ENCODE measurements at places on chromosomes 7 and 10. TPM values are rescaled to one million over a fixed set of nuclear protein-coding genes. Genes with fewer than 3 reads are reported as not detected.

DNA sequence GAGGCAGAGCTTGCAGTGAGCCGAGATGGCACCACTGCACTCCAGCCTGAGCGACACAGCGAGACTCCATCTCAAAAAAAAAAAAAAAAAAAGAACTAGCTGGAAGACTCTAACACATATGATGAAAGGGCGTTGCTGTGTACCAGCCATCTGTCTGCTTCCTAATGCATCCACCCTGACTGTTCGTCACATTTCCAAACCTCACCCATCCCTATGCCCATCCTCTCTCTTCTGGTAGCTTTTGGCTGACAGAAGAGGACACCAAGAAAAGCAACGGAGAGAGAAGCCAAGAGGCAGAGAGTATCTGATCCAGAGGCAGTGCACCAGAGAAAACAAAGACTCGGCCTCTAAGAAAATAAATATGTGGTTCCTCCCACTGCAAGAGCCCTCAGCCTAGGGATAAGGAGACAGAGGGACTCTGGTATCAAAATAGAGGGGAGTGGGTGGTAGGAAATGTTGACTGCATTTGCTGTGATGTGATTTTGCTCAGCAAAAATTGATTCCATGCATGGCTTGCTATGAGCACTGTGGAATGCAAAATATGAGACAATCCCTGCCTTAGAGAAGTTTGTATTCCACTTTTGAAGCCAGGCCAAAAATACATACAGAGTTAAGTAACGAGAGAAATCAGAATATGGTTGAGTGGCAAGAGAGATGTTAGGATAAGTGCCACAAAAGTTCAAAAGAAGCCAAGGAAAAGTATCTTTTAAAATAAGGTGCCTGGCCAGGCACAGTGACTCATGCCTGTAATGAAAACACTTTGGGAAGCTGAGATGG is 100.8 kb upstream of the STK17A start:
- DNase-seq = no peak

- no peak for DNase-seq
These were observed 51.4 kb upstream of the DUSP5 start for GRCh38 chr10:110446277-110446676.

- DNase-seq = no peak
These were observed 138.1 kb downstream of the ADAM22 start for GRCh38 chr7:88071994-88072714.

DNA sequence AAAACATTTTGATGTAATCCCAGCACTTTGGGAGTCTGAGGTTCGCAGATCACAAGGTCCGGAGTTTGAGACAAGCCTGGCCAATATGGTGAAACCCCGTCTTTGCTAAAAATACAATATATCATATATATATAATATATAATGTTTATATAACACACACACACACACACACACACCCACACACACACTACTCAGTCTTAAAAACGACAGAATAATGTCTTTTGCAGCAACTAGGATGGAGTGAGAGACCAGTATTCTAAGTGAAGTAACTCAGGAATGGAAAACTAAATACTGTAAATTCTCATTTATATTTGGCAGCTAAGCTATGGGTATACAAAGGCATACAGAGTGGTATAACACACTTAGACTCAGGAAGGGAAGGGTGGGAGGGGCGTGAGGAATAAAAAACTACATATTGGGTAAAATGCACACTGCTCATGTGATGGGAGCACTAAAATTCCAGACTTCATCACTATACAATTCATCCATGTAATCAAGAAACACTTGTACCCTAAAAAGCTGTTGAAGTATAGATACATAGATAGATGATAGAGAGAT is 231.2 kb upstream of the SEMA3A start:
- DNase-seq = no peak

DNA sequence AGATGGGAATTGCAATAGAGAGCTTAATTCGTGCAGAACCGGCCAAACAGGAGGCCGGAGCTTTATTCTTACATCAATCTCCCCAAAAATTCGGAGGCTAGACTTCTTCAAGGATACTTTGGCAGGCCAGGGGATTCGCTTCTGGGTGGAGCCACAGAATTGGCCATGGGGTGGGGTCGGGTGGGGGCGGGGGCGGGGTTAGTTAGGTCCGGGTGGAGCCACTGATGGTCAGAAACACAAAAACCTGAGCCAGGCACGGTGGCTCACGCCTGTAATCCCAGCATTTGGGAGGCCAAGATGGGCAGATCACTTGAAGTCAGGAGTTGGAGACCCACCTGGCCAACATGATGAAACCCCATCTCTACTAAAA is 87.5 kb downstream of the SEPTIN14 start:
- DNase-seq = no peak

GRCh38 chr10:71241114-71241829 is 28.9 kb downstream of the UNC5B start:
- no peak for DNase-seq

- DNase-seq = peak; percentile 74
These were observed 51.6 kb downstream of the PRLHR start for GRCh38 chr10:118543714-118544400.

The SPDYE8 gene
- 0.13 TPM for total RNA-seq

The GPR85 gene
- total RNA-seq = 3.0 TPM

DNA sequence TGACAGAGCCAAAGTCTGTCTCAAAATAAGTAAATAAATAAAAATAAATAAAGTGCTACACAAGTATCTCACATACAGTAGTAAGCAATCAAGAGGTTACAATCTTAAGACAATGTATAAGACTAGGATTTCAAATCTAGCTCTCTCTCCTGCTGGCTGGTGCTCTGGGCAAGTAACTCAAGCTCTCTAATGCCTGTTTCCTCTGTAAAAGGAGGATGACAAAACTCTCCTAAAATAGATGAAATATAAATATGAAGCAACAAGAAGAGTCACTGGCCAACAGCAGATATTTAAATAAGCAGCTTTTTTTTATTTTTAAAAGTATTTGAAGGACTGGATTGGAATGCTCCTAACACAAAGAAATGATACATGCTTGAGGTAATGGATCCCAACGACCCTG is 7.2 kb downstream of the SFMBT2 start:
- DNase-seq = no peak

GRCh38 chr7:158271646-158272045 is 316.0 kb downstream of the PTPRN2 start:
- DNase-seq = no peak

The TES gene
- 63.4 TPM for total RNA-seq

The PRKG1 gene
- 10.7 TPM for total RNA-seq

- DNase-seq = no peak
These were observed 5.0 kb downstream of the AKR1B10 start for GRCh38 chr7:134532180-134532953.

DNA sequence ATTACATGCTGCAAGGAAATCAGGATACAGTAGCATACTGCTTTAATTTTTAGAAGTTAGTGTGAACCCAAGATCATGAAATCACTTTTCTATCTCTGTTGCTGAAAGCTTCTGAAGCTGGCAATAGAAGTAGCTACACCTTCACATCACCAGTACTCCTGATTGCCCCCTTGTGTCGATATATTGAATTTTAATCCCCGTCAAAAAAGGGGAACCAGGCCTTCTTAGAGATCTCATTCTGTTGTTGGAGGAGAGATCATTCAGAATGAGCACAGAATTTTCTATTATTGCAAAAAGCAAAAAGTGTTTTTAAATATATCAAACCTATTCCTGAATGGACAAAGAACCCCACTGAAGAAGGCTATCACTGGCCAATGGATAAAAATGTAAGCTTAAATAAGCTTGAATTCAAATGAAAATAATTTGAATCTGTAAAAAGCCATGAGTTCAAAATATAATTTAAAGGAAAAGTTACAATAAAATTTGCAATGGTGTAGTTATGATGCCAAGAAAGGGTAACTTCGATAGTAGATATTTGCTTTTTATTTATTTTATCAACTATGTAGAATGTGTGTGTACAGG is 39.7 kb upstream of the TEX47 start:
- peak; percentile 45 for DNase-seq

The UCMA gene
- not detected for total RNA-seq

GRCh38 chr10:112230325-112230988 is 46.9 kb upstream of the GPAM start:
- no peak for DNase-seq

- DNase-seq = no peak
These were observed 91.8 kb upstream of the TMEM168 start for GRCh38 chr7:112882022-112882421.

The DCLRE1C gene
- total RNA-seq = 5.5 TPM

The EIF3A gene
- total RNA-seq = 107 TPM

DNA sequence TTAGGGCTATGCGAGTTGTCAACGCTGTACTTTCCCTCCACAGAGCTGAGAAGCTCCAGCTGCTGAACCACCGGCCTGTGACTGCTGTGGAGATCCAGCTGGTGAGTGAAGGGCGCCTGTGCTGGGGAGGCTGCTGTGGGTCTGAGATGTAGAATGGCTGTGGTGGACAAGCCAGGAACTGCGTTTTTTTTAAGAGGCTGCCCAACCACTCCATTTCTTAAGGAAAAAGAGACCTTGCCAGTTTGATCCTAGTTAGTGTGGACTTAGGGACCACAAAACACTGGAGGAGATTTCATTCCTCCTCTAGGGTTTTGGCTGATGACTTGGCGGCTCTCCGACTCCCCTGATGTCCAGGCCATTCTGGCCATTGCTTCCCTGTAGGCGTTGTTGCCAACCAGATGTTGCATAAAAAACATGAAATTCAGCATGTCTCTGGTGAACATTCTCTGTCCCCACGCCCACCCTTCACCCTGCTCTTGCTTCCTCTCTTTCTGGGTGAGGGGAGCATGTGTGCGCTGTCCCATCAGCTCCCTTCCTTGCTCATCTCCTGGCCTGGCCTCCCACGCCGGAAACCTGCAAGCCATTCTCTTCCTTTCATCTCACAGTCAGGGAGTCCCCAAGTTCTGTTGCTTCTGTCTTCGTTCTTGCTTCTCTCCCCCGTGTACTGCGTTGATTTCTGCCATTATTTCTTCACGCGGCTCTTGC is 30.9 kb downstream of the CRCP start:
- no peak for DNase-seq

GRCh38 chr10:1243486-1244234 is 187.5 kb downstream of the WDR37 start:
- peak; percentile 47 for DNase-seq

The RADIL gene
- 2.4 TPM for total RNA-seq

- DNase-seq = no peak
These were observed 34.0 kb downstream of the LUC7L2 start for GRCh38 chr7:139393621-139394211.

DNA sequence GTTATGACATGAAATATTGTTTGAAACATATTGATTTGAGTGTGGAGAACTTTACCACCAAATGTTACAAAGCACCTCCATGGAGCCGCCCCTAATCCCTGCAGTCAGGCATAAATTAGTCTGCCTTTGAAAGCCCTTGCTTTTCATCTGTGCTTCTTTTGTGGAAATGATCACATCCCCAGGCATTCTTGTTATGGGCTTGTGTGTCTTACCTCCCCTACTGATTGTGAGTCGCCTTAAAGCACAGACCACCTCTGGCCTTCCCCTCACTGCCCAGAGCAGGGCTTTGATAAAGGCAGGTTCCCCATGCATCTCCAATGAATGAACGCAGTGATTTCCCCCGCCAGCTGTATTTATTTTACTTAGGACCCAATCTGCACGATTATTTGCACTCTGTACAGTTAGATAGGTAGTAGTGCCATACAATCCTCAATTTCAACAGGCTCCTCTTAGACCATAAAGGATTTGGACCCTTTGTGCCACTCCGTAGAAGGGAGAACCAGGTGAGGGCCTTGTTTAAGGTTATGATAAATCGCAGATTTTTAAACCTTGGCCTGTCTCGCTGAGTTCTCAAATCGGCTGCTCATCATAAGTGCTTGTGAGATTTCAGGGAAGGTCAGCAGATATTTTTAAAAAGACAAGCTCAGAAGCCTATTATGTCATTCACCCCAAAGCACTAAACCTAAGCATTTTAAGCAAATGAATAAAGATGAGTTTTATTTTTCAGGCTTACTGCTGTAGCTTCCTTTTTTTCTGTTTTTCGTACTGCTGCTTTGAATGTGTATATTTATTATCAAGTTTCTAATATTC is 107.8 kb downstream of the CUBN start:
- no peak for DNase-seq

- peak; percentile 39 for DNase-seq
These were observed 44.6 kb downstream of the TAX1BP1 start for GRCh38 chr7:27784399-27785053.

The SPDYE2B gene
- total RNA-seq = not detected

GRCh38 chr7:121479466-121479865 is 83.4 kb upstream of the FAM3C start:
- DNase-seq = no peak

DNA sequence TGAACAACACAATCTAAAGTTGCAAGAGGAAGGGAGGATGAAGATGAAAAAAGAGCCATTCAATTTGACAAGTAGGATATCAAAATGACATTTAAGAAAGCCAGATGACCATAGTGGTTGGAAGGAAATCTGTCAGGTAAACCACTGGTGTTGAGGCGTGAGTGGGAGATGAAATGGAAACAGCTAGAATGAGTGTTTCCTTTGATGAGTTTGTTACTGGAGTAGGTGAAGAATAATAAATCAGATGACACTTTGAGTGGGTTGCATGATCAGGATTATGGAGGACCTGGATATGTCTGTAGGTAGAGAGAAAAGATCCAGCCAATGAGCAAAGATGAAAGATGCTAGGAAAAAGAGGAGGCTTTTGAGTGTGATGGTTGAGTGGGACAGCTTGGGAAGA is 33.1 kb downstream of the AKR1B1 start:
- no peak for DNase-seq

The LHFPL3 gene
- not detected for total RNA-seq

GRCh38 chr10:51159841-51160240 is 85.6 kb downstream of the PRKG1 start:
- DNase-seq = no peak

The TMEM60 gene
- total RNA-seq = 9.5 TPM

GRCh38 chr10:93856349-93857145 is 37.2 kb upstream of the SLC35G1 start:
- no peak for DNase-seq

GRCh38 chr10:82438277-82438676 is 563.3 kb downstream of the NRG3 start:
- no peak for DNase-seq

GRCh38 chr7:92362131-92362530 is 85.2 kb upstream of the GATAD1 start:
- DNase-seq = no peak

DNA sequence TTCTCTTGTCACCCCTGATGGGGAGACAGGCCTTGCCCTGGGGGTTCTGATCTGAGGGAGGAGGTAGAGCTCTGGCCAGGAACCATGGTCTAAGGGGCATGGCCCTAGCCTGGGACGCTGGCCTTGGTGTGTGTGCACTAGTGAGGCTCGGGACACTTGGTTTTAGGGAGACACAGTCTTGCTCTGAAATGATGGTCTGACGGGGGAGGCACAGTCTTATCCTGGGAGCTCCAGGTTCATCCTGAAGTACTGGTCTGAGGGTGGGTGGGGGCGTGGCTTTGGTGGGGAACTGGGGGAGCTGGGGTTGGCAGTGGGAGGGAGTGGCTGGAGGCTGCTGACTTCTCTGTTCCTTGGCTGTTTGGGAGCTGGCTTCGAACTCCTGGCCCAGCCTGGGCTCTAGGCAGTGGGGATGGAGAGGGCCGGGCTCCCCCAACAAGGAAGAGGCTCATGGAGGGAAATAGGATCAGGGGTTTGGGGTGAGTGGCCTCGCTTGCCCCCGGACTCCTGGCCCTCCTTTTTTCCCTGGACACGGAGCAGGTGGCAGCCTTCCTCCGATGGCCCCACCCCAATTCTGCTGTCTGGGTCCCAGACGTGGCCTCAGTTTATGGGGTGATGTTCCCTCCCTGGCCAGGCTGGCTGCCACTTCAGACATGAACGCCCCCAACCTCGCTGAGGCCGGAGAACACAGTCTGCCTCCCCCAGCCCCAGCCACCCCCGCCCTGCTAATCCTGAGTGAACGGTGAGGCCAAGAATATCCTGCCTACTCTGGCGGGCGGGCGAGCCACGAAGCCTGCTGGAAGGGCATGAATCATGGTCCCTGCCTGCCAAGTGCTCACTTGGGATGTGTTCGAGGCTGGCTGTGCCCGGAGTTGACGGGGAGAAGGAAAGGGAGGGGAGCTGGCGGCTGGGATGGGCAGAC is 43.5 kb downstream of the TMEM270 start:
- no peak for DNase-seq
